Activated CD8-positive, alpha-beta memory T cell treated with anti-CD3 and anti-CD28 coated beads for 4 hours (primary cell): ENCODE measurements at places on chromosomes 13 and 19.

GRCh38 chr19:57317503-57317902 lies 2.8 kb upstream of the ZNF543 start:
- no peak for DNase-seq

GRCh38 chr13:26992951-26993719 lies 178.5 kb downstream of the USP12 start:
- DNase-seq: no peak

- DNase-seq: no peak
Measured at GRCh38 chr13:28100150-28101121, at the start of gene FLT3. Gene FLT3 (minus strand): TSS chr13:28100576. CDS start chr13:28100510, 66 bp downstream.

DNA sequence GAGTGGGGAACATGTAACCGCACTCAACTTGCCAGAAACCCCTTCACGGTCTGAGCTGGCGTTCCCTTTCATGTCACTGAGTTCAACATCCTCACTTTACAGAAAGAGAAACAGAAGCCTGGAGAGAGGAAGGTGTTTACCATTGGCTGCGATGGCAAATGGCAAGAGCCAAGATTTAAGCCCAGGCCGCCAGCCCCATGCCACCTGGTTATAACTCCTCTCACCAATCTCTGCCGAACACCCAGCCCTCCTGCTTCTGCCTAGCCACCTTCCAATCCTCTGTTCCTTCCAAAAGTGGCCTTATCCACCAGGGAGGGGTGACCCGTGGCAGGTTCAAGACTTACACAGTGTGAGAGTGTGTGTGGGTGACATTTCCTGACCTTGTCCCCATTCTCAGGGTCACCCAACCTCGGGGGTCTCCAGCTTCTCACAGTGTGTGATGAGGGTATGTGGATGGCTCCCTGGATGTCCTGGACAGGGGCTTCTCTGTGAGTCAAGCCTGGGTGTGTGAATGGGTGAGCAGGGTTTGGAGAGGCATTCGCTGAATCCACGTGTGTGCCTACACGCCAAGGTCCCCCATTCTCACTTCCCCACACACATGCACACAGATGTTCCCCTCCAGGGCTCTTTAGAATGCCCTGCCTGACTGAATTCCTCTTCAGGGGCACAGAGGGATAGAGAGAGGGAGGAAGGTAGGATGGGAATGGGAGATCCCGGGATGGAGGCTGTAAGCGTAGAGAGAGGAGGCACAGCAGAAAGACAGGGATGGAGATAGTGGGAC lies 1.2 kb downstream of the CADM4 start:
- DNase-seq: no peak

GRCh38 chr19:38180071-38180470 lies 44.0 kb downstream of the DPF1 start:
- no peak for DNase-seq

- no peak for DNase-seq
Measured at GRCh38 chr19:1468821-1469254, 10.2 kb downstream of the C19orf25 start.

DNA sequence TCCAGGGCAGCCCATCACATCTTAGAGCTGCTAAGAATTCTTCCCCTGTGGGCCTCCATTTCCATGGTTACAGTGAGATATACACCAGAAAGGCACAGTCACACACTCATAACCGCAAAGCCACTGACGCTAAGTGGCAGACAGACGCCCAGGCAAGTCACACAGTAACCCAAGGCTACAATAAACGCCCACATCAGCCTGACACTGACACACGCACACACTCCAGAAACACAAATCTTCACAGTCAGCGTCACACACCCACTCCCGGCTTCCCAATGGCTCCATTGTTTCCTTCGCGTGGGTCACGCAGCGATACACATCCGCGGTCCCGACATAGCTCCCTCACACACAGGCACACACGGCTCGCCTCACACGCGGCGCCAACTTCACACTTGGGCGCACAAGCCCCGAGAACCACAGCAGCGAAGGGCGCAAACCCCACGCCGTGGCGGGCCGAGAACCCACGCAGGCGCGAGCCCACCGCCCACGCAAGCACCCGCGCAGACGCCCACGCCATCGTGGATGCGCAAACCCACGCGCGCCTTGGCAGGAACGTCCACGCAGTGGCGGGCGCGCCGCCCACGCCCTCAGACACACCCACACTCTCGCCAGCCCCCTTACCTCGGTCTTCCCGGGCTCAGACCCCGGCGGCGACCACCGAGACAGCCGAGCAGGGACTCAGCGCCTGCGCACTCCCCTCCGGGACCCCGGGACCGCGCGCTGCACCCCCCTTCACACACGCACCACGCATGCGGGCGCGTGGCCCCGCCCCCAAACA lies at the start of gene ZNF667:
Gene ZNF667, minus strand, starts transcription at position 695 of the 778 bp plus-strand sequence. CDS start 14,975 bp downstream, outside the sequence.
- DNase-seq: peak; percentile 35

GRCh38 chr19:10945264-10945663 lies 15.6 kb upstream of the SMARCA4 start:
- DNase-seq: no peak

DNA sequence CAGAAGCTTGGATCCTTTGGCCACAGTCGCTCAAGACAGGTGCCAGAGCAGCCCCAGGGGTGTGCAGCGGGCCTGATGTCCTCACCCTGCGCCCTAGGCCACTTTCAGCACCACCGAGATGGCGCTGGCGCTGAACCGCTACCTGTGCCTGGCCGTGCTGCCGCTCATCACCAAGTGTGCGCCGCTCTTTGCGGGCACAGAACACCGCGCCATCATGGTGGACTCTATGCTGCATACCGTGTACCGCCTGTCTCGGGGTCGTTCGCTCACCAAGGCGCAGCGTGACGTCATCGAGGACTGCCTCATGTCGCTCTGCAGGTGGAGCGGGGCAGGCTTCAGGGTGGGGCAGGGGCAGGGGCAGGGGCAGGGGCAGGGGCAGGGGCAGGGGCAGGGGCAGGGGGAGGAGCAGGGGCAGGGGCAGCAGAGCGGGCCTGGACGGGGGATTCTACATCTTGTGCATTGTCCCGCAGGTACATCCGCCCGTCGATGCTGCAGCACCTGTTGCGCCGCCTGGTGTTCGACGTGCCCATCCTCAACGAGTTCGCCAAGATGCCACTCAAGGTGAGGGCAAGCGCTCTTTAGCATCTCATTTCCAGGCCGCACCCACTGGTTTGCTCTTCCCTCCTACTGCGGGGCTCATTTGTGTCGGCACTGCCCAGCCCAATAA lies 69.1 kb downstream of the RYR1 start:
- DNase-seq: no peak

- DNase-seq: no peak
Measured at GRCh38 chr13:46354156-46355087, 32.6 kb downstream of the RUBCNL start.

- DNase-seq: no peak
Measured at GRCh38 chr19:46269101-46269500, 27.7 kb upstream of the HIF3A start.

DNA sequence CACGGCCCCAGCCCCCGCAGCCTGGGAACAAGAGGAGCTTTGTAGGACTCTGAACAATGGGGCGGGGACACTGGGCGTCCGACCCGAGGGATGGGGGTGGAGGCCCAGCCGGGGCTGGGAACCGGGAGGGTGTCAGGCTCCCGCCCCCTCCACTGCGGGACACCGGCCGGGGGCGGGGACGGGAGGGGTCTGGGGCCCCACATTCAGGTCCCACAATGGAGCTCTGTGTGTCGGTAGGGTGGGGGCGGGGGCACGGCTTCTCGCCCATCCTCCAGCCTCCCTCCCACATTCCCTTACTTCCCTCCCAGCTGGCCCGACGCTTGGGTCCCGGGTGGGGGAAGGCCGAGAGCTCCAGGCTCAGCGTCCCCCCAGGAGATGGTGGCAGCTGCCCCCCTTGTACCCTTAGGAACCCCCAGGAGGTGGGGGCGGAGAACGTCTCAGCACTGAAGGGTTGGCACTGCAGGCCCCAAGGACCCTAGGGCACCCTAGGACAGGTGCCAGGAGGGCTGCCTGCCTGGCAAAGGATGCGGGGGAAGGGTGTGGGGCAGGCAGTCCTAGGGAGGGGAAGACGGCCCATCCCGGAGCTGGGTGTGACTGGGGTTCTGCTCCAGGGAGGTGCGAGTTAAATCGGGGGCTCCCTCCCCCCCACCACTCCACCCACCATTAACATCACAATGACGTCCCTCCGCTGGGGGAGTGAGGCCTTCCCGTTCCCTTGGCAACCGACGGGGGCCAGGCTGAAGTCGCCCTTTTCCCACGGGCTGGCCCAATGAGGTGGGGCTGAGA lies 5.3 kb downstream of the TTYH1 start:
- DNase-seq: no peak

DNA sequence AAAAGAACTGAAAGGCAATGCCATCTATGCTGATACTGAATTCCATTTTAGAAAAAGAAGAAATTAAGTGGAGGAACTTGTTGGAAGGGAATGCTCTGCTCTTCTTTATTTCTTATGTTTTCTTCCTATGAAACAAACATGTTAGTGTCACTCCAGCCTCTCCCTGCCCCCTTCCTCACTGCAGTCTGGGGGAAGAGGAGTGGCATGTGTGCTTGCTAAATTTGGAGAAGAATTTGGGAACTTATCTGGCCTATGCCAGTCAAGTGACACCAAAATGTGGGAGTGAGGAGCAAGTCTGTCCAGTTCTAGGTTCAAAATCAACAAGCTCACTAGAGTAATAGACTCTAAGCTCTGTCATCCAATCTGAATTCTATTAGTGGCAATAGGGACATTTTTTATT lies 214.6 kb downstream of the RBM26 start:
- no peak for DNase-seq

DNA sequence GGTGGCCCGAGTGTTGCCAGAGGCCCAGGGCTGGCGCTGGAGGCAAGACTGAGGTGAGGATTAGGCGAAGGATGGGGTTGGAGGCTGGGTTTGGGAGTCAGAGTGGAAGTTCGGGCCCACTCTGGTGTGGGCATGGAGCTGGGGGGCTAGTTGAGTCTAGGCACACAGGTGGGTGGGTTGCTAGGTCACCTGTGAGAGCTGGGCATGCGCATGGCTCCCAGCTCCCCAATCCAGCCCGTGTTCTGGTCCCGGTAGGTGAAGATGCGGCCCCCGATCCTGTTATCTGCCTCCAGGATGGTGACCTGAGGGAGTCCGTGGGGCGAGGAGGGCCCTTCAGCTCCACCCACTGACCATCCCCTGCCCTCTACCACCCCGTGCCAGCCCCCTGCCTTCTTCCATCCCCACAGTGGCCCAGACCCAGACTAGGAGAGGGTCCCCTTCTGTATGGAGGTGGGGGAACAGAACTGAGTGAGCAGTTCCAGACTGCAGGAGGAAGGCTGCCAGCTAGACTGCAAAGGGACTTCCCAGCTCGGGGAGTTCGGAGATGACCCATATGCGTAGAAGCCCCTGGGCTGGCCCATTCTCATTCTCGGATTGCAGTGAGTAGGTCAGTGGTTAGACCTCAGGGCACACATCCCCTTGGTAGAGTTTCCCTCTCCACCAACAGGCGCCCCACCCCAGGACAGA lies 1.7 kb downstream of the IL4I1 start:
- no peak for DNase-seq

- DNase-seq: peak; percentile 30
Measured at GRCh38 chr19:19460761-19461265, 54.5 kb downstream of the TSSK6 start.

DNA sequence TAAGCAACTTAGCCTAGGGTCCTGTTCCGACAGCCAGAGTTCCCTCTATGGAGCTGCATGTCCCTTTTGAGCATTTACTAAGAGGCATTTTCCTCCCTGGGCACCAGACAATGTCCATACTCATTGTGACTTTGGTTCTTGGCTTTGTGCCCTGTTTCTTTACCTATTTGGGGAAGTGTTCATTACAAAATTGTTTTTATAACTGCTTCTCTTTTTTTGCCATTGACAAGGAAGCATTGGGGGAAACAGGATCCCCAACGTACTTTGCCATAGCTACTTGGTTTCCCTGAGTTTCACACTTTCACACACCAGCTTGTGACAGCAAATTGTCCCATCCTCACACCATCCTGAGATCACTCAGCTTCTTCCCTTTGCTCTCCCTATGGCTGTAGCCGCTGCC lies 81.1 kb upstream of the SIAH3 start:
- no peak for DNase-seq

GRCh38 chr13:41284512-41285288 lies 21.3 kb upstream of the MTRF1 start:
- no peak for DNase-seq

DNA sequence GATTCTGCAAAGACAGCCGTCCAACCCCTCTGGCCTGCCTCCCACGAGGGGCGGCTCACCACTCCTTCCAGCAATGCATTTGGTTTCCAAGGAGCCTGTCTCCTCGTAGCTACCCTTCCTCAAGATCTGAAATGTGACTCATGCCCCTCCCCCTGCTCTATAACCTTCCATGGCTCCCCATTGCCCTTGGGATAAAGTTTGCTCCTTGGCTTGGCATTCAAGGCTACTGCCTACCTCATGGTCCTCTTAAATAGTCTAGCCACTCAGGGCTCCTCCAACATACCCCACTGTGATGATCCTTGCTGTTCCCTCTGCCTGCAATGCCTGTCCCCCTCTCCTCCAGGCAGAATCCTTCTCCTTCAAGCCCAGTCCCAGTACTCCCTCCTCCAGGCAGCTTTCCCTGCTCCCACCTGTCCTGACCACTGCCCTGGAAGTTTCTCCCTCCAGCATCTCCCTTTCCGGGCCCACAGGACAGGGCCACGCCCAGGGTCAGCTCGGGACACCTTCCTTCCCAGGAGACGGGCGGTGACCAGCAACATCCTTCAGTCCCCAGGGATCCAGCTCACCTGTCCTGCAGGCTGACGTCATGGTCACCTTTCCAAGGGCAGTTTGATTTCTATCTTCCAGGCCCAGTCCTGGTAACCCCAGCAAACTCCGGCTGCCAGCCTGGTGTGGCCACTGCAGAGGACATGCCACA lies 19.2 kb upstream of the SEMA6B start:
- DNase-seq: no peak

GRCh38 chr19:23222998-23223652 lies 27.1 kb downstream of the ZNF724 start:
- no peak for DNase-seq

DNA sequence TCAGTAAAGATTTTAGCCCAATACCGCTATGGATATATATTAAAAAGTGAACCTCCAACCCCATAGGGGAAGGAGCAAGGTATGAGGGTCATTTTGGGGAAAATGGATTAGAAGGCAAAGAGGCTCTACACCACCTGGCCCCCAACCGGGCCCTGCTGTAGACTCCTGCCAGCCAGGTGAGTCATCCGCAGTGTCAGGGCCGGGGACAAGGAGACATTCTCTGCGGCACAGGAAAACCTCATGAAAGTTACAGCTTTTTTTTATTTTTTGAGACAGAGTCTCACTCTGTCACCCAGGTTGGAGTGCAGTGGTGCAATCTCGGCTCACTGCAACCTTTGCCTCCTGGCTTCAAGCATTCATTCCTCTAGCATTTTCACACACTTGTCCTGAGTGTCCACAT lies 32.0 kb downstream of the ZFR2 start:
- no peak for DNase-seq

GRCh38 chr19:46746281-46747057 lies at the start of gene STRN4:
Gene STRN4 (minus strand): TSS chr19:46746450. CDS start chr19:46746430, 20 bp downstream.
- peak; percentile 27 for DNase-seq

- DNase-seq: peak; percentile 17
Measured at GRCh38 chr19:45558399-45558878, 26.2 kb downstream of the OPA3 start.
